Activated CD4-positive, alpha-beta memory T cell treated with anti-CD3 and anti-CD28 coated beads, Interleukin-2, amount 10 ng/mL, durations not matched to agents 7 days and 5 days (primary cell): ENCODE measurements at places on chromosomes 2 and 18. TPM values are rescaled to one million over a fixed set of nuclear protein-coding genes. Genes with fewer than 3 reads are reported as not detected.

RMDN2 gene
- total RNA-seq: 1.5 TPM

RAB6C gene
- total RNA-seq: 0.10 TPM

DTNA gene
- total RNA-seq: not detected

EGR4 gene
- not detected for total RNA-seq

TOGARAM2 gene
- 8.9 TPM for total RNA-seq
